ENCODE measurements at places on chromosomes 11 and 22. TPM values are rescaled to one million over a fixed set of nuclear protein-coding genes. Genes with fewer than 3 reads are reported as not detected.

PANX1 gene
- 52.1 TPM for total RNA-seq

OR4A16 gene
- not detected for total RNA-seq

GAL3ST1 gene
- total RNA-seq = 0.17 TPM

CHRDL2 gene
- total RNA-seq = not detected

CARD10 gene
- total RNA-seq = 2.0 TPM

EXPH5 gene
- 2.3 TPM for total RNA-seq

CHADL gene
- total RNA-seq = 5.0 TPM

CASP1 gene
- 26.6 TPM for total RNA-seq

C11orf97 gene
- total RNA-seq = not detected

RIMBP3C gene
- 0.15 TPM for total RNA-seq

OR4X1 gene
- total RNA-seq = not detected

PLAAT4 gene
- 13.2 TPM for total RNA-seq

POTEH gene
- not detected for total RNA-seq

HEPACAM gene
- total RNA-seq = not detected

MYRF gene
- 0.17 TPM for total RNA-seq

KDM4D gene
- total RNA-seq = 0.66 TPM

OLFML1 gene
- total RNA-seq = 26.8 TPM

CLDN5 gene
- 0.17 TPM for total RNA-seq

TRIM49D2 gene
- not detected for total RNA-seq

PRPF19 gene
- total RNA-seq = 43.3 TPM

CCS gene
- 80.9 TPM for total RNA-seq

MAPK8IP2 gene
- 0.50 TPM for total RNA-seq

ACTN3 gene
- total RNA-seq = 0.17 TPM

PANX2 gene
- 0.17 TPM for total RNA-seq

VSIG2 gene
- 0.33 TPM for total RNA-seq

CREB3L1 gene
- 56.1 TPM for total RNA-seq

OR4C5 gene
- total RNA-seq = not detected

CCDC116 gene
- total RNA-seq = 0.15 TPM

GGTLC2 gene
- total RNA-seq = not detected

SCO2 gene
- 4.1 TPM for total RNA-seq

TRIM6 gene
- 9.7 TPM for total RNA-seq

OR8I2 gene
- not detected for total RNA-seq

THYN1 gene
- total RNA-seq = 93.1 TPM

CFL1 gene
- total RNA-seq = 951 TPM

SLC22A8 gene
- not detected for total RNA-seq

OR2AG2 gene
- total RNA-seq = 0.15 TPM

ACP2 gene
- 26.6 TPM for total RNA-seq

AHNAK gene
- total RNA-seq = 944 TPM

MUC2 gene
- not detected for total RNA-seq

ZNRF3 gene
- 3.5 TPM for total RNA-seq

APLNR gene
- total RNA-seq = not detected

KCNQ1 gene
- under 0.01 TPM for total RNA-seq

ADM2 gene
- total RNA-seq = 2.3 TPM

TMEM41B gene
- 47.5 TPM for total RNA-seq

HBG1 gene
- not detected for total RNA-seq

PTDSS2 gene
- total RNA-seq = 35.9 TPM

SMC1B gene
- total RNA-seq = not detected

IFITM10 gene
- total RNA-seq = 0.58 TPM

MYBPC3 gene
- not detected for total RNA-seq

AMBRA1 gene
- 31.9 TPM for total RNA-seq

KCTD14 gene
- 1.3 TPM for total RNA-seq

GDPD4 gene
- total RNA-seq = 0.17 TPM

CASTOR1 gene
- 18.0 TPM for total RNA-seq

RFPL2 gene
- not detected for total RNA-seq

MOGAT2 gene
- not detected for total RNA-seq

FOSL1 gene
- total RNA-seq = 24.3 TPM

ESAM gene
- 0.44 TPM for total RNA-seq

B3GAT1 gene
- total RNA-seq = not detected

ADAMTS8 gene
- 8.9 TPM for total RNA-seq

CATSPERZ gene
- 0.44 TPM for total RNA-seq
